Iris pigment epithelial cell (primary cell): ENCODE measurements at places on chromosomes 5 and 9.

GRCh38 chr5:157172403-157172802 lies 6.3 kb upstream of the GARIN3 start:
- DNase-seq, result no peak

GRCh38 chr9:78311886-78312524 lies 15.1 kb downstream of the PSAT1 start:
- no peak for DNase-seq

- DNase-seq, result no peak
Observed at GRCh38 chr5:65989158-65989557, 62.8 kb downstream of the ERBIN start.

DNA sequence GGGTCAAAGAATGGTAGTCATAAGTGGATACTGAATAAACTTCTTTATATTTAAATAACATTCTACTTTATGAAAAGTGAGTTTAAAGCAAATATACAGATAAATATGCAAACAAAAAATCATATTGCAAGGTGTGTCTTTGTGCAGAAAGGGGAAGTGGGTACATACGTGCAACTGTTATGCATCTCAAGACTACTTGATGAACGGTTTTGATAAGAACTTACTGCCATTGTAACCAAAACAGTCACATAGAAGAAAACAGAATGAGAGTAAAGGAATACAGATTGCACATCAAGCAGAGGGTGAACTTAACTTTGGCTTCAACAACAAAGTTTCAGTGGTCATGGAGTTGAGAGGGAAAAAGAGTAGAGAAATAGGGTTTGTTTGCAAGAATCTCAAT lies 9.9 kb downstream of the CAMK4 start:
- no peak for DNase-seq

DNA sequence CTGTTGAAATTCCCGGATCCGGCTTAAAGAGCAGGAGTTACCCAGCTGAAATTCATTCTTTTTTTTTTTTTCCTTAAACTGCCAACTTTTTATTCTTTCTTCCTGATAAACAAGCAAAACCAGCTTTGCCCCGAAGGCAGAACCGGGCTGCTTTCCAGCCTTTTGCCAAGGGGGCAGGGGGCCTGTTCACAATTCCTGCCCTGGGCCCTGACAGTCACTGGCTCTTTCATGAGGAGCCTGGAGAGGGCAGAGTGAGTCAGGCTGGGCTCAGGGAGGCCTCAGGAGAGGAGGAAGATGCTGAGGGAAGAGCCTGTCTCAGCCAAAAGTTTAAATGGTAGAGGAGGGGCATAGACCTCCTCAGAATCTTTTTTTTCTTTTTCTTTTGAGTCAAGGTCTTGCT lies 4.8 kb downstream of the GLIPR2 start:
- DNase-seq, result no peak

GRCh38 chr5:57405984-57406383 lies 76.6 kb downstream of the ACTBL2 start:
- DNase-seq, result no peak

DNA sequence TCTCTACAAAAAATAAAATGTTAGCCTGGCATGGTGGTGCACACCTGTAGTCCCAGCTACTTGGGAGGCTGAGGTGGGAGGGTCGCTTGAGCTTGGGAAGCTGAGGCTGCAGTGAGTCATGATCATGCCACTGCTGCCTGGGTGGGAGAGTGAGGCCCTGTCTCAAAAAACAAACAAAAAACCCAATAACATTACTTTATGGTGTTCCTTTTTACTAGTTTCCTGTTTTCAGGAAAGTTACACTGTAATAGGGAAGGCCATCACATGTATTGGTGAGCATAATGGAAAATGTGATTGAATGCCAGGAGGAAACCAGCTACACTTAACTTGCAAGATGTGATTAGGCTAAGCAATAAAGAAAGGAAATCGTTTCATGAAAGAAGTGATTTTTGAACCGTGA lies 42.7 kb downstream of the SV2C start:
- no peak for DNase-seq

- DNase-seq, result no peak
Observed at GRCh38 chr5:60977956-60978737, 33.1 kb downstream of the NDUFAF2 start.

DNA sequence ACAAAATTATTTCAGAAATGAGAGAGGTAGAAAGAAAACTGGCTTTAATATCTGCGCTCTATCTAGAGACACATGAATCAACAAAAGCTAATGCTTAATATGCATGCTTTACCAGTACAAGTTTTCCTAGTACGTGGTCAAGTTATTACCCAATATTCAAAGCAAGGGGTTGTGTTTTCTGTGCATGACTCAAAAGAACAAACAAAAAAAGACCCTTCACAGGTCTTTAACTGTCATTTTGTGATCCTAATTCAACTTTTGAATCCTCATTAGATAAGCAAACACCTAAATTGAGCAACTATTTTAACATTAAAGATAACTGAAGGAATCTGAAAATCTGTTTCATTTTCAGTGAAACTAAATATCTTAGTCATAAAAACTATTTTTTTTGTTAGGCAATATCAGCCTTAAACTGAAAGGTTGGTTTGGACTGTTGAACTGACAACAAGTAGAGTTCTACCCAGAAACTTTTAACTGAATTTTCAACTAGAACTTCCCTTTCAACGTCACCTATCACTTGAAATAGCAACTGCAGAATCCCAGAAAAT lies 12.5 kb downstream of the ST8SIA4 start:
- DNase-seq, result peak; percentile 7

DNA sequence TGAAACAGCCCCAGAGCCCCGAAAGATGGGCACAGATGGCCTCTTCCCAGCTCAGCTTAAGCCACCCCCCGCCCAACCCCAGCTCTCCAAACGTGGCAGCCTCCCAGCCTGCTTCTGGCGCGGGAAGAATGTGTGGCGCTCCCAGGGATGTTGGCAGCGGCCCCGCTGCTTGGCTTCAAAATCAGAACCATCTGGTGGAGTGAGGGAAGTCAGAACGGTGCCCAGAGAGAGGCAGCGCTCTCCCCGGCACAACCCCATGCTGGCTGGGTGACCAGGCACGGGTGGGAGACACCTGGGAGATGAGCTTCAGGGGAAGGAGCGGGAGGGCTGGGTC lies 72.7 kb upstream of the ORM1 start:
- peak; percentile 63 for DNase-seq

DNA sequence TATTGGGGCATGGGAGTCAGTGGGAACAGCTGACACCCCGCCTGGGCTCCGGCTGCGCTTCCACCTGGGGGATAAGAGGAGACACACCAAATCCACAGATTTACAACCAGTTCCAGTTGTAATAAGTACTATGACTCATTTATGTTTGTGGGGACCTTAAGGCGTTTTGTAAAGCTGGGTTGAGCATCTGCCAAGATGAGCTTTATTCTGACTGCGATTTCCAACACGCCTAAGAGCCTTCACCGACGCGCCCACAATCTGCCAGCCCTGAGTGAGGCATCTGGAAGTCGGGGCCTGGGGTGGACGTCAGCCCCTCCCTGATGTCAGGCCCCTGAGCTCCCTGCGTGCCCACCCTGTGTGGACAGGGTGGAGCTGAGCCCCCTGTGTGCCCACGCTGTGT lies 14.3 kb upstream of the LHX3 start:
- peak; percentile 88 for DNase-seq

- DNase-seq, result no peak
Observed at GRCh38 chr9:131039129-131039954, 30.4 kb downstream of the LAMC3 start.

DNA sequence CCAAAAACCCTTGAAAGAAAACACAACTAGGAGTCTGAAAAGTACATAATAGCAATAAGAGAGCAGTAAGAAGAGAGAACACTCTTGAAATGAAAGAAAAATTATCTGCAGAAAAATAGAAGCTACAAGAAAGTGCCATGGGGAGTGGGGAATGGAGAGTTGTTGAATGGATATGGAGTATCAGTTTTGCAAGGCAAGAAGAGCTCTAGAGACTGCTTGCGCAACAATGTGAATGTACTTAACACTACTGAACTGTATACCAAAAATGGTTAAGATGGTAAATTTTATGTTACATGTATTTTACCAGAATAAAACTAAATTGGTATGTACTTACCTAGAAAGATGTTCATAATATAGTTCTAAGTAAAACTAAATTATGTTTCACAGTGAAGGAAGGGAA lies 54.8 kb upstream of the RASGRF2 start:
- DNase-seq, result peak; percentile 9

DNA sequence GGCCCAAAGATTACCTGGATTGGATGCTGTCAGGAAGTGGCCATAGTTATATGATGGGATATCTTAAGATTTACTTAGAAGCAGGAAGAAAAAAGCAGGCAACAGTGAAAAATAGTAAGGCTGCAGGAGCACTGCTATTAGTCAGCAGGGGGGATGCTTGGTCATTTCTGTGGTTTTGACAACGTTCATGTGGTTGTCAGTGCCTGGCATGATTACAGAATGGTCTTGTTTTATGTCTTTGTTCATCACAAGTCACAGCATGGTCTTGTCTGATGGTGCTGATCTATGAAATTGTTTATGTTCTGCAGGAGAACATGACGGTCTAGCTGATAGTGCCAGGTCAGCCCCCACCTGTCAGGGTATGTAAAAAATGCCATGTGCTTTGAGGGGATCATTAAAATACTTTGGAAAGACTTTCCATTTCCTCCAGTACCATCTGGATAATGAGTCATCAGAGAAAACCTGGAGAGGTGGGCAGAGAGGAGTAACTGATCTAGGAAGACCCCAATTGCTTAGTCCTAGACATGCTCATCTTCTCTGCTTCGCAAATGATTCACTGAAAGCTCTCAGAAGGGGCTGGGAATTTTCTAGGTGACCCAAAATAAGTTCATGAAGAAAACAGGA lies 48.5 kb downstream of the PLGRKT start:
- peak; percentile 94 for DNase-seq
